ENCODE measurements at places on chromosomes 1 and 21.

DNA sequence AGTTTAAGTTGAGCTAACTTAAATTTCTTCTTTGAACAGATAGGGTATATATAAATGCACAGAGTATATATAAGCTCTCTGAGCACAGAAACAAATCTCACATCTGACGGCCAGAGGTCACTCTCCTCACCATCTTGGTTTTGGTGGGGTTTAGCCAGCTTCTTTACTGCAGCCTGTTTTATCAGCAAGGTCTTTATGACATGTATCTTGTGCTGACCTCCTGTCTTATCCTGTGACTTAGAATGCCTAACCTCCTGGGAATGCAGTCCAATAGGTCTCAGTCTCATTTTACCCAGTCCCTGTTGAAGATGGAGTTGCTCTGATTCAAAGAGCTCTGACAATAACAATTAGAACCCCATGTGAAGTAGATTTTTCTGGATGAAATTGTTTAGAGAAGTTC, 1.6 kb upstream of the MOV10 start:
- DNase-seq = no peak

DNA sequence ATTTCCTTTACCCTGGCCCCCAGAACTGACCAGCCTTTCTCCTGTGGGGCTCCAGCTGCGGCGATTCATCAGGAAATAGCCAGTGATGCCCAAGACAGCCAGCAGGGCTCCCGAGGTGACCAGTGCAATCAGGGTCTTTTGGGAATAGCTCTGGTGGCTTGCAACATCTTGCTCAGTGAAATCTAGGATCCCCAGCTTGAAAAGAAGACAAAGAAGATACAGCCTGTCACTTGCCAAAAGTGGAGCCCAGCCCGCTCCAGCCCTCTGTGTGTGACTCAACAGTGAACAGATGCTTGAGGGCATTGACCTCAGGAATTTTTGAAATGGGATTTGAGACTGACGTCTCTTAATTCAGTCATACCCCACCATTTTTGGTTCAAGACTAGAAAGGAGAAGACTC, 22.3 kb downstream of the CD34 start:
- DNase-seq = peak; percentile 62

- DNase-seq = no peak
These were observed 93.5 kb downstream of the MRPL39 start for GRCh38 chr21:25513810-25514209.

- no peak for DNase-seq
These were observed 362.8 kb upstream of the PLXNA2 start for GRCh38 chr1:208606959-208607358.

GRCh38 chr1:76635784-76636183, 231.5 kb upstream of the ST6GALNAC5 start:
- DNase-seq = no peak

- DNase-seq = no peak
These were observed 499.2 kb downstream of the SETD4 start for GRCh38 chr21:35561116-35561515.

DNA sequence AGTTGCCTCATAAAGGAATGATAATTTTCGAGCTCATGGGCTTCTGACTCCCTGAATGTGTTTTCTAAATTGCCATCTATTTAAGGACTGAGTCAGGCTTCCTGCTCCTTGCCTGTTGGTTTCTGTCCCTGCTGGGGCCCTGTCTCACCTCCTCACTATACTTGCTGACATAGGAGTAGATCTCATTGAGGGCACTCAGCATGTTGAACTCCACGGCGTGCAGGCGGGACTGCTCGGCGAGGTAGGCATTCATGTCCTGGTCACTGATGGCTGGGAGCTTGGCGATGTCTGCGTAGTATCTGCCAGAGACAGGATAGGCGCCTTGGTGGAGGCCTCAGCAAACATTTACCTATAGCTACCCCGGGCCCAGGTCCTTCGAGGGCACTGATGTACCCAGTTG, 116.9 kb upstream of the CD34 start:
- DNase-seq = no peak

DNA sequence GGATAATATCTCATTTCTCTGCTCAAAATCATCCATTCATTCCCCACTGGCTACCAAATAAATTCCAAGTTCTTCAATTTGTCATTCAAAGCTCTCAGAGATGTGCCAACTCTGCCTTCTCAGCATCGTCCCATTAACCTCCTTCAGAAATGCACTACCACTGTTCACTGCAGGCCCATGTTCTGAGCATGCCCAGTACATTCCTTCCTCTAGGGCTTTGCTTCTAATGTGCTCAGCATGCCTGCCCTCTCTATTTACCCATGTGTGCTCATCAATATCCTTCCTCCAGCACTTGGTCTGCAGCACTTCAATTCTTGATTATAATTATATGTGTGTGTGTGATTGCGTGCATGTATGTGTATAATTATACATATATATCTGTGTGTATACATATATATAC, 36.1 kb upstream of the RGS8 start:
- DNase-seq = peak; percentile 27

GRCh38 chr1:237527761-237528160, 363.0 kb downstream of the ZP4 start:
- DNase-seq = no peak

GRCh38 chr1:14552246-14552965, 46.1 kb upstream of the KAZN start:
- no peak for DNase-seq

GRCh38 chr1:31651766-31652165, 7.1 kb upstream of the PEF1 start:
- DNase-seq = no peak

DNA sequence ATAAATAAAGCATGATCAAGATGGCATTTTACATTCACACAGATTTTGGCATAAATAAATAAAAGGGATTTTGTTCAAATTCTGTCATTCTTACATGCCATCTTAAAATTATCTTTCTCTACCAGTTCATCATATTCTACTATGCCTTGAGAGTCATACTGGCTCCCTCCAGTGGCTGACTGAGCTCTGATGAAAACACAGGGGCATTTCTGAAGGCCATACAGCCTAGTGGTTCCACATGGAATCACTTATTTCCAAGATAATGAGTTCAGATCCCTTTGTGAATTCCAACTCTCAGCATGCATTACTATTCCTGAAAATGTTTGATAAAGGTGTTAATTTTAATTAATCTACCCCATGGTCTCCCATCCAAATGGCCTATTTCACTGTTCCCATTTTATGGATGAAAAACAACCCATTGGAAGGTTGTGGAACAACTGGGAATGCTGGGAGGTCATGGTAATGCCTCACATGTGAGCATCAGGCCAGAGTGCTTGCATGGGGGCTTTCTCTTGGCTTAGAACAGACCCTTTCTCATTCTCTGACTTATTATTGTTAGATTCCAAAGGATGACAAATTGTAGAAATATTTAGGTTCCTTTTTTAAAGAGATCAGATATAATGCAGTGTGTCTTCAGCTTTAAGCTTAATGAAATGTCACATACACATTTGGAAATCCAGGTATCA, 622.4 kb upstream of the PKN2 start:
- DNase-seq = peak; percentile 54

- DNase-seq = no peak
These were observed 9.9 kb downstream of the TGFBR3 start for GRCh38 chr1:91876040-91876470.

DNA sequence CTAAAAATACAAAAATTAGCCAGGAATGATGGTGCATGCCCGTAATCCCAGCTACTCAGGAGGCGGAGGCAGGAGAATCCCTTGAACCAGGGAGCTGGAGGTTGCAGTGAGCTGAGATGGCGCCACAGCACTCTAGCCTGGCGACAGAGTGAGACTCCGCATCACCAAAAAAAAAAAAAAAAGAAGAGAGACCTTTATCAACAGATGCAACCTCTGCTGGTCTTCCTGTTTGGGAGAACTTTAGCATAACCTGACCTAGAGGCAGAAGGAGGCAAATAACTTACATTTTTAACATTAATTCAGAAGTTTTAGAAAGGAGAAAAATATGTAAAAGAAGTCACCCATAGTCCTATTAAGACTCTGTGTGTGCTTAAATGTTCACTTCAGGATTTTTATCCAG, 32.4 kb downstream of the SLAMF1 start:
- no peak for DNase-seq

DNA sequence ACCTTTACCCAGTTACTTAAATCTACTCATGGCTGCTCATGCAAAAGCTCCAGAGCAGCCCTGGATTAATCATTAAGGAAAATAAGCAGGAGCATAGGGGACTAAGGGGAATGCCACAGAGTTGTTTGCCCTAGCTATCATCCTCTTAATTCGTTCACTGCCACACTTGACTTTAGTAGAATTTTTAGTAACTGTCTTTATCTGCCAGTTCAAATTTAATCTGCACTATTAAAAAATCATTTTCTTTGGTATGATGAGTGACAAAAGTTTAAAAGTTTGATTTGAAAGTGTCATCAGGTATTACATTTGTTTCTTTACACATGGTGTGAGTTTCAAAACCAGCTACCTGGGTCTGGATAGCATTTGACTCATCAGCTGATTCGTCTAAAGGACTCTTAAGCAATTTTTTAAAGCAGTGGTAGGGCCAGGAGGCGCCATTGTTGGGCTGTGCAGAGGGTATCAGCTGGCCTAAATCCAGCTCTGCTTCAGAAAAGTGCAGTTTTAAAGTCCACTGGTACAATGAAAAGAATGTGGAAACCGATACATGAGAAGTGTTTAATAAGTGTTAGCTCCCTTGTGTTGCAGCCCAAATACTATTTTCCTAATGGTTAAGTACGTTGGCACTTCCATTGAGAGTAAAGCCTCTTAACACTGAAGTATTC, 69.9 kb upstream of the DR1 start:
- no peak for DNase-seq

DNA sequence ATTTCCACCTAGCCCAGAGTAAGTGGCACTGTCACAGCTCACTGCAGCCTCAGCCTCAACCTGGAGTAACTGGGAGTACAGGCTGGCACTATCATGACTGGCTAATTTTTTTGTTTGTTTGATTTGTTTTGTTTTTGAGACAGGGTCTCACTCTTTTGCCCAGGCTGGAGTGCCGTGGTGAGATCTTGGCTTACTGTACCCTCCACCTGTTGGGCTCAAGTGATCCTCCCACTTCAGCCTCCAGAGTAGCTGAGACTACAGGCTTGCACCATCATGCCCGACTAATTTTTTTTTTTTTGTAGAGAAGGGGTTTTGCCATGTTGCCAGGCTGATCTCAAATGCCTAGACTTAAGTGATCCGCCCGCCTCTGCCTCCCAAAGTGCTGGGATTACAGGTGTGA, 2.5 kb downstream of the UCK2 start:
- no peak for DNase-seq

GRCh38 chr1:59359325-59359724, 62.4 kb downstream of the FGGY start:
- DNase-seq = no peak

GRCh38 chr1:61797045-61797755, 54.9 kb downstream of the PATJ start:
- no peak for DNase-seq

DNA sequence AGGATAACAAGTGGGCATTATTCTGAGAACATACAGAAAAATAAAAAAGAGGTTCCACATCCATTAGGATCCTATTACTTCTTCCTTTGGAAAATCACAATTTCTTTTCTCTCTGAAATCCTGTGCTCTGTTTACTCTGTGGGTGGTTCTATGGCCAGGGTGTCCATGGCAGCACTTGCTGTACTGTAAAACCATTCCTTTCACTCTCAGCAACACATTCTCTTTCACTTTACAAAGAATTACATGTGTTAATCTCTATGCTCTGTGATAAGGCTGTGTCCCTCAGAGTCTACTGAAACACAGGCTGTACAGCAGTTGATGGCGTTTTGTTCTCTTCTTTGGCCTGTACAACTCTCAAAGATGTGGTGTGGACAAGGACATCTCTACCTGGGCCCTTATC, 524.1 kb downstream of the PTBP2 start:
- no peak for DNase-seq

- DNase-seq = no peak
These were observed 177.0 kb upstream of the KAZN start for GRCh38 chr1:14421295-14421976.

DNA sequence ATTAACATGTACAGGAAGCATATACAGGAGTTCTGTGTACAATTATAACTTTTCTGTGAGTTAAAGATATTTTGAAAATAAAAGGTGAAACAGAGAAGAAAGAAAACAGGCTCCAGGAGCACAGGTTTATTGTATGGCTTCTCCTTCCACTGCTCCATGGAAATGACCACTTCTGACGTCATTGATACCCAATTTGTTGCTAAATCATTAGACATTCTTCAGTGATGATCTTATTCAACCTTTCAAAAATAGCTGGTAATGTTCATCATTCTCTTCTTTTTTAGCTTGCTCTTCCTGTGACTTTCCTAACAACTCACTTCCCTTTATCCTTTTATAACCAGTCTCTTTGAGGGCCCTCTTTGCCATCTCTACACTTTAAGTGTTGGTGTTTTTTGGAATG, 77.8 kb downstream of the KCNK2 start:
- peak; percentile 5 for DNase-seq

GRCh38 chr1:88463401-88463985, 220.6 kb upstream of the PKN2 start:
- DNase-seq = no peak

DNA sequence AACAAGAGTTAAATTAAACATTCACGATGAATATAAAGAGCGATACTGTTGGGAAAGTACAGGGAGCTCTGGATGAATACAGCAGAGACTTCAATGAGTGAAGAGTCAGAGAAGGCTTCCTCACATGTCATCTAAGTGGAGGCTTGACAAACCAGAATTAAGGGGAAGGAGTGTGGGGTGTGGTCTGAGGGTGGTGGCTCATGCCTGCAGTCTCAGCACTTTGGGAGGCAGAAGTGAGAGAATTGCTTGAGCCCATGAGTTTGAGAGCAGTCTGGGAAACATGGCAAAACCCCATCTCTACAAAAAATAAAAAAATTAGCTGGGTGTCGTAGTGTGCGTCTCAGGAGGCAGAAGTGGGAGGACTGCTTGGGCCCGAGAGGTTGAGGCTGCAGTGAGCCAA, 8.7 kb downstream of the SDHB start:
- DNase-seq = no peak

DNA sequence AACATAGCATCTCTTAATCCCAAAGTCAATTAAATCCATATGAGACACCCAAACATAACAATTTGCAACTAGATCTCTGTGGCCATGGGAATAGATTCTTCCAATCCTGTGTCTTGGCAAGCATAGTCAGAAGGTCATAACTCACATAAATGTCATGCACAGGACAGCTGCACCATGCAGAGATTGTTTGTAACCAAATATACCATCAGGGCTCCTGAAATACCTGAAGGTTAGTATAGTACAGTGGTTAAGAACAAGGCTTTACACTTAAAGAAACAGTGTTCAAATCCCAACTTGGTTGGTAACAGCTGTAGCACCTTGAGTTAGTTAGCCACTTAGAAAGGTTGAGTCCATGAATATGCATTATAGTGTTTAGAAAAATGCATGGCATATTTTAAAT, 82.6 kb upstream of the CCDC190 start:
- no peak for DNase-seq

GRCh38 chr1:230283678-230284077, 142.5 kb downstream of the PGBD5 start:
- no peak for DNase-seq

GRCh38 chr1:29639156-29639736, 402.9 kb downstream of the PTPRU start:
- DNase-seq = no peak

- peak; percentile 24 for DNase-seq
These were observed 97.9 kb upstream of the RAB3GAP2 start for GRCh38 chr1:220370041-220370700.

Data from AG08396 (cell line).